Naive thymus-derived CD8-positive, alpha-beta T cell (primary cell): ENCODE measurements at places on chromosomes 16 and 17. TPM values are rescaled to one million over a fixed set of nuclear protein-coding genes. Genes with fewer than 3 reads are reported as not detected.

SLC52A1 gene
- not detected for total RNA-seq

GRCh38 chr17:19750020-19750572, 2.0 kb upstream of the ALDH3A1 start:
- no peak overlapping the region for H3K4me3 ChIP-seq
- H3K27me3 ChIP-seq, result peaks cover 4% of the 10 kb centered on the region
- no peak overlapping the region for H3K27ac ChIP-seq
- no peak for DNase-seq

DNA sequence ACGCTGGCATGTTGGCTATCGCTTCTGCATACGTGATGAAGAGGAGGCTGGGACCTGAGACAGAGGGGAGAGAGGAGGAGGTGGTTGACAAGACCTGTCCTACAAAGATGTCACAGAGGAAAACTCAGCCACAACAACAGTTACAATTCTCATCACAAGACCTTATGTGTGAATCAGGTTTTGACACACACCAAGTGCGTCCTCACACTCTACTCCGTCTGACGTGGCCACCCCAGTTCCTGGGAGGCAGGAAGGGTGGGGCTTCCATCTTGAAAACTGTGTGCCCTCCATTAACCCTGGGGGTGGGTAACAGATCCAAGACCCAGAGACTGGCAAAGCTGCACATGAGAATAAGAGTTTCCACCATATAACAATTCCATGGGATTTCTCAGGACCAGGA, 24.1 kb downstream of the SLC6A4 start:
- peaks cover 1% of the 10 kb centered on the region for H3K27me3 ChIP-seq
- no peak overlapping the region for H3K27ac ChIP-seq
- H3K4me1 ChIP-seq, result no peaks in the 10 kb centered on the region

- no peak overlapping the region for H3K27ac ChIP-seq
- H3K4me3 ChIP-seq, result no peak overlapping the region
- H3K27me3 ChIP-seq, result peaks cover 20% of the 10 kb centered on the region
- DNase-seq, result no peak
Measured at GRCh38 chr16:12871784-12872183, 29.6 kb upstream of the SHISA9 start.

CA7 gene
- not detected for total RNA-seq

HOXB13 gene
- total RNA-seq, result not detected

DNA sequence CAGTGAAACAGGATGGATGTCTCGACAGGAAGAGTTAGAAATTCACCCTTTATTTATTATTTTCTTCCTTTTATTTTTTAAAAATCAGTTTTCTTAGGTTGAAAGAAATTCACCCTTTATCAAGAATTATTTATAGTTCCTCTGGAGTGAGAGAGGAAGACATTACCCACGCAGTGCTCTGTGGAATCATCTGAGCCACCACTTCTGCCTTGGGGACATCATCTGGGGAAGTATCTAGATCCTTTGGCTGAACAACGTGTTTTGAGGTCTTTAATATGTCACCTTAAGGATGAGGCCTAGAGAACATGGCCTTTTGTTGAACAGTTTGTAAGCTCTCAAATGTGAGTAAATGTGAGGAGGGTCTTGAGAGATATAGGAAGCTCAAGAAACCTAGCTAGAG, 183.3 kb downstream of the UTP18 start:
- H3K4me1 ChIP-seq, result peaks cover 16% of the 10 kb centered on the region
- H3K36me3 ChIP-seq, result no peaks in the 10 kb centered on the region
- H3K27ac ChIP-seq, result no peak overlapping the region
- no peak for DNase-seq
- H3K4me3 ChIP-seq, result no peak overlapping the region

- H3K27ac ChIP-seq, result no peak overlapping the region
- peaks cover 16% of the 10 kb centered on the region for H3K36me3 ChIP-seq
- DNase-seq, result no peak
- no peaks in the 10 kb centered on the region for H3K4me1 ChIP-seq
- H3K4me3 ChIP-seq, result no peak overlapping the region
- no peaks in the 10 kb centered on the region for H3K27me3 ChIP-seq
Measured at GRCh38 chr16:89134269-89134668, 37.3 kb upstream of the CDH15 start.

DNA sequence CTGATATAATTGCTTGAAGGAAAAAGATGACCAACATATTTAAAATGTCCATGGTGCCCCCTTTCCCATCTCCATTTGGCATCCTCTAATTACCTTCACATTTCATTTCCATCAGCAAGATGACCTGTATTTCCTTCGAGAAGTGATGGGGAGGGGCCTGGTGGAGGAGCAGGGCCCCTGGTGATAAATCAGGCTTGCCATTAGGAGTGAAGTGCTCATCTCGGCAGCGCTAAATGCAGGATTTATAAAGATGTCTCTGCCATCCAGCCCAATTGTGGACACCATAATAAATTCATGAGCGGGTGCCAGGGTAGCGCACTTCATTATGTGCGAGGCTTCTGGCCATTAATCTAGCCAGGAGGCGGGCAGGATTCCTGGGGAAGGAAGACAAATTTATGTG, 101.5 kb upstream of the IRX6 start:
- H3K27me3 ChIP-seq, result peaks cover 14% of the 10 kb centered on the region
- no peak overlapping the region for H3K4me3 ChIP-seq
- no peaks in the 10 kb centered on the region for H3K36me3 ChIP-seq
- DNase-seq, result no peak
- no peaks in the 10 kb centered on the region for H3K4me1 ChIP-seq

SLC43A2 gene
- 20.8 TPM for total RNA-seq

CCDC200 gene
- 2.1 TPM for total RNA-seq

CBX2 gene
- 1.6 TPM for total RNA-seq

- no peaks in the 10 kb centered on the region for H3K27me3 ChIP-seq
- DNase-seq, result no peak
- H3K36me3 ChIP-seq, result no peaks in the 10 kb centered on the region
- peak overlapping the region; percentile 89 for H3K27ac ChIP-seq
- H3K4me1 ChIP-seq, result peaks cover 44% of the 10 kb centered on the region
- H3K4me3 ChIP-seq, result no peak overlapping the region
Measured at GRCh38 chr17:81918832-81919545, 1.0 kb upstream of the SIRT7 start.

- peak; percentile 40 for DNase-seq
- peaks cover 14% of the 10 kb centered on the region for H3K36me3 ChIP-seq
- H3K27ac ChIP-seq, result peak overlapping the region; percentile 97
- peaks cover 73% of the 10 kb centered on the region for H3K4me1 ChIP-seq
- H3K4me3 ChIP-seq, result peak overlapping the region; percentile 87
- H3K27me3 ChIP-seq, result no peaks in the 10 kb centered on the region
Measured at GRCh38 chr16:2514333-2515179, 804 bp downstream of the ATP6V0C start.
